ENCODE measurements at places on chromosomes 7 and 10.

- DNase-seq = peak; percentile 39
Observed at GRCh38 chr7:24401628-24402593, 117.9 kb downstream of the NPY start.

DNA sequence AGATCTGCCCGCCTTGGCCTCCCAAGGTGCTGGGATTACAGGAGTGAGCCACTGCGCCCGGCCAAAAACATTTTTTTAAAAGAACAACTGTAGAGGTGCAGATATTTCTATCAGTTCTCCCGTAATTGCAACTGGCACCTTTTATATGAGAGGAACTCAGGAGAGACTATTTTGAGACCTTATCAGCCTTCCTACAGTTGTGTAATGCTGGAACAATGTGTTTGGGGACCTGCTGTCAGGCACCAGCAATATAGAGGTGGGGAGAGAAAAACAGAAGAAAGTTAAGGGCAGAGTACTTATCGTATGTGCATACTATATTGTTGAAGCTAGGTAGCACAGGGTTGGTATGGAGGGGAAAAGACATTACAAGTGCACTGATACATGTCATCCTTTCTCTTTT, 343.8 kb upstream of the ANKRD30A start:
- no peak for DNase-seq

GRCh38 chr7:974172-974571, 1.2 kb downstream of the COX19 start:
- DNase-seq = no peak

GRCh38 chr7:93178213-93178612, 30.0 kb upstream of the SAMD9L start:
- no peak for DNase-seq

GRCh38 chr7:123352973-123353372, 153.2 kb upstream of the SLC13A1 start:
- no peak for DNase-seq

- DNase-seq = no peak
Observed at GRCh38 chr10:124005091-124005490, 88.3 kb downstream of the CHST15 start.

DNA sequence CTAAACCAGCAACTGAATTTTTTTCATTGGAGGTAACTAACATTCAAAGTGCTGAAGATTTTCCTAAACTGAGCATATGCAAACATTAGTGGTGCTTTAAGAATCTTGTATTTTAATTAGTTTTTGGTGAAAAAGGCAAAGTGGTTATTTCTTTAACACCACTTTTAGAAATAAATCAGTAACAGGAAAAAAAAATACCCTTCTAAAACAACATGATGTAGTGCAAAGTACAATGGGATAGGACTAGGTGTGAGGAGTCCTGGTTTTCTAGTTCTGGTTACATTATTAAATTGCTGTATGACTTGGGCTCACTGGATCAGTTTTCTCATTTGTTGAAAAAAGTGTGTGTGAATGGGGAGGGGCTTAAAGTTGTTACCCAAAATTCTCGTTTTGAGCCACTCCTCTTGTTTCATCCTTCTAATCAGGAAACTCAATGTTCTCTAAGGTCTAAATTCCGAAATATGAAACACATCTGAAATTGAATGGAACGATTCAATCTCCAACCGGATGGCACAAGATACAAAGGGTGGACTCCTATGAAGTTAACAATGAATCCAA, 1.8 kb downstream of the WASL start:
- no peak for DNase-seq

DNA sequence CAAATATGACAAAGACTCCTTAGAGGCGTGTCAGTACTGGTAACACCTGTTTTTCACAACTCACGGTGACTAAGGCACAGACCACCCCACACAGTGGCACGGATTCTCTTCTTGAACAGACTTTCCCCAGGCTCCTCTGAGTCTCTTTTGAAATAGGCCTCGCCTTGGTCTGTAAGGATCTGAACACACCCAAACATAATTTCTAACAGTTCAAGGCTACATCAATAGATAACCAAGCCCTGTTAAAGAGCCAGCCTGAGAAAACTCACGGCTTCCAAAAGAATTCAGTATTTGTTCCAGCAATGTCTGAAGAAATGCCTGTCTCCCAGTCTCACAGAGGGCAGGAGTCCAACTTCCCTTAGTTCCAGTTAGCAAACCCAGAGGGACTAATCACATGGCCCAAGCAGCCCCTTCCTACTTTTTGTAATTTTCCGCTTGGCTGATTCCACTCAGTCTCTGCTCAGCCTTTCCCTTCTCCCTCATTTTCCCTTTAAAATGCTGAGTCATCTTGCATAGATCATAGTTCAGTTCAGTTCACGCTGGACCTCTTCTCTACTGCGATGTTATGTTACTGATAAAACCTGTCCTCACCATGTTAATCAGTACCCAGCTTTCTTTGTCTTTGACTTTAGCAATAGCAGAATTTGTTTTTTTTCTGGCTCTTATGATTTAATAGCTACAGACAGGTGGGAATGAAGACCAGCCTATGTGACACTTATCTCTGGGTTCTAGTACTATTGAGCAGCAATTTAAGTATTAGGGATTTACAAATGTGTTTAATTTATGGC, 22.6 kb upstream of the AKR1C3 start:
- no peak for DNase-seq

DNA sequence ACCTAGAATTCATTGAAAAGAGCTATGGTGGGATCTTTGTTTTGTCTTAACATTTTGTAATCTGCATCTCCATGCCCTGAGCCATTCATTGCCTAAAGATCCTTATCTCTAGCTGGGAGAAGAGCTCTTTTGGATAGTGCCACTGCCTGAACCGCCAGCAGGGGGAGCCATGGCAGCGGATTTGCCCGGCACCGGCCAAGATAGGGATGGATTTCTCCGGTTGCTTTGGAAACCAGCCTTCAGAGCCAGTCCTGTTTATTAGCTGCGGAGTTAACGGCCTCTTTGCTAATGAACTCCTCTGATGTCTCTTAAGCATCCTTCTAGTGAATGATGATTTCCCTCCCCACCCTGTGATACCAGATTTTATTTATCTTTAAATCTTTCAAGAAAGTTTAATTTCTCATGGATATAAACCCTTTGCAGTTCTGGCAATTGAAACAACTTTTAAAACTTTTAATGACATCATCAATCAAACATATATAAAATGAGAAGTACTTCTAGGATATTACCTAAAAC, 58.2 kb upstream of the LYZL2 start:
- DNase-seq = peak; percentile 57

DNA sequence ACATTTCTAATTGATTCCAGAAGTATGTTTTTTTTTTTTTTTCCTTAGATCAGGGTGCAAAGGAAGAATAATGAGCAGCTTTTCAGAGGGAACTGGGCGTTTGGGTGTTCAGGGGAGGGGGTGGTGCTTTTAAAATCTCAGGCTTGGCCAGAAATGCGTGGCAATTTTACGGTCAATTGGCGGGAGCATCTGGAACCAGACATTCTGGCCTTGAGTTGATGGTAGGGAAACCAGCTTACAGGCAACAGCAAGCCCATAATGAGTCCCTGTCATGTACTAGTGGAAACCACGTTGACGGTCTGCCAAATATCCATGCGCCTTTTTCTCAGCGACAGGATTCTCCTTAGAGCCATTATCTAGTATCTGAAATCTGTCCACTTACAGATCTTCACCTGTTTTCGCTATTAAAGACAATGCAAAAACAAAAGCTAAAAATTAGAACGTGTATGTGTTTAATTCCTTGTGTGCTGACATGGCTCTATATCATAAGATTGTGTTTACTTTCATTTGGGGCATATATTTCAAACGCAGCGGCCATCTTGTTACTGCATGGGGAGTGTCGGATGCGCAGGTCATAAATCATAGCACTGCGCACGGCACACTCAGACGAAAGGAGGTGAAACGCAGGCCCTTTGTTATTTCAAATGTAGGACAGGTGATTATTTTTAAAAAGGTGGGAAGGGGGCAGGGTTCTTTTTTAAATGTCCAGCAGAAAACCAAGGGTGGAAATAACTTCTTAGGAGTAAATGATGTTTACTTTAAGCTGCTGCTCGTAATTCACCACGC, 209.2 kb downstream of the AGMO start:
- DNase-seq = no peak

All from stimulated activated naive CD4-positive, alpha-beta T cell (primary cell).